ENCODE measurements at places on chromosomes 1 and 21.

DNA sequence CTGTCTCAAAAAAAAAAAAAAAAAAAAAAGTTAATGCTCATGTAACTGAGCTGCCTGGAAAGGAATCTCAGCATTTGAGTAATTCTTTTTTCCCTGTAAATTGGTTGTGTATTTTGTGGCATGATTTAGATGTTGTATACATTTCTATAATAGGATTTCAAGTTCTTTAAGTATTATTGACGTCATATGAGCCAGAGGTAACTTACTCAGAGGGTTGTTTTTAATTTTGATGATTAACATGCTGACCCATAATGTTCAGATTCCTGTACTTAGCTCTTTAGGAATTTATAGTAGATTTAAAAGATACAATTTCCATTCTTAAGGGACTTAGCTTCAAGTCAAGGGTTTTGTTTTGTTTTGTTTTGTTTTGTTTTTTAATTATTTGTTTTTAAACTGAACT lies 120.4 kb downstream of the CACHD1 start:
- no peak for DNase-seq

DNA sequence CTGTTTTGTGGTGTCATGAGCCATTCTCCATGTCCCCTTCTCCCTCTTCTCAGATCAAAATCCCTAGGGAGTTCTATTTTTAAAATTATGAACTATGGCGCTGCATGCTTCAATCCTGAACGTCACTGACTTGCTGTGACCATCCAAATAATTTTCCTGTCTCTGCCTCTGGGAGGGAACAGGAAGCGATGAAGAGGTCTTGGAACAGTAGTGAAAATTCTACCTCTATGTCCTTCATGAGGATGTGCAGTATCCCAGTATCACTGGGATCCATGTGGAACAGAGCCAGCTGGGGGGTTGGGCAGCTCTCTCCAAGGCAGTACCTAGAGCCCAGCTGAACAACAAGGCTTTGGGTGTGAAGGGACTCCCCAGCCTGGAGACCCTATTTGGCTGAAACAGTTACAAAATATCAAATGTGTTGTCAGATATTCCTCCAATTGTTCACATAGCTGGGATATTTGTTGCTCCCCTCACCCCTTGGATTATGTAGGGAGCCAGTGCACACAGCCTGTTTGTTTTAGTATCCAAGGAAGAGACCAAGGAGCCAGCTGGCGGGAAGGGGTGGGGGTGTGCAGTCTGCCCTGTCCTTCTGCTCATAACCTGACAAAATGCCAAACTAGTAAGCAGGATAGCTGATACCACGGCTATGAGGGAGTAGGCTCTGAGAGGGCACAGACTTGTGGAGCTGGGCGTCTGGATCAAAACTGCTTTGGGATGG lies 7.6 kb downstream of the DCLRE1B start:
- no peak for DNase-seq

DNA sequence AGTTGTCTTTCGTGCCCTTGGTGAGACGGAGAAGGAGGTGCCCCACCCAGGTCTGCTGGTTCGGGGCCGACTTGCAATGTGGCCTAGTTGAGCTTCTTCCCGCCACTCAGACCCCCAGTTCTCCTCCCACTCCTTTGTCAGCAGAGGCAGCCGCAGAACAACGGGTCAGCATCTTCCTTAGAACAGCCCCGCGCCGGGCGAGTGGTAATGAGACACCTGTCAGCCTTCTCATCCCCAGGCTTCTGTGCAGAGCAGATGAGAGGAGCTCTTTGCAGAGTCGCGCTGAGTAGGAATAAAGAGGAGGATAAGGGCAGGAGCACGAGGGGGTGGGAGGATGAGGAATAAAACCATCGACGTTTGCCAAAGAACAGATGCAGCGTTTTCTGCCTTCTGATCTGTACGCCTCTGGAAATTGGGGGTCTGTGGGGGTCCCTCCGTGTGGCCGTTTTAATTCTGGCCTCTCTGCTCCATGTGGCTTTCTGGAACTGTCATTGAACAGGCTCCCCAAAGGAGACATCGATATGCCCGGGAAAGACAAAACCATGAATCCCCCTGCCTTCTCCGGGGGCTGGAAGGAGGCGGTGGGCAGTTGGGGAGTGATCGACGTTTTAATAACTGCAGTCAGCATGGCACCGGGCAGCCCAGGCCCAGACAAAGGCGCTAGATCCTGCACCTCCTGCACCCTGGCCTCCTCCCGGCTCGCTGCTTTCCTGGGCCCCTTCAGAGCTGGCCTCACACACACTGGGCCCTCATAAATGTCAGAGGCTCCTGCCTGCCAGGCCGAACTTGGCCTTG lies 27.5 kb upstream of the IGSF21 start:
- DNase-seq: peak; percentile 44

- no peak for DNase-seq
Observed at GRCh38 chr1:166084613-166085012, 82.2 kb downstream of the FAM78B start.

GRCh38 chr1:235503403-235504121 lies 690 bp downstream of the B3GALNT2 start:
- peak; percentile 55 for DNase-seq

DNA sequence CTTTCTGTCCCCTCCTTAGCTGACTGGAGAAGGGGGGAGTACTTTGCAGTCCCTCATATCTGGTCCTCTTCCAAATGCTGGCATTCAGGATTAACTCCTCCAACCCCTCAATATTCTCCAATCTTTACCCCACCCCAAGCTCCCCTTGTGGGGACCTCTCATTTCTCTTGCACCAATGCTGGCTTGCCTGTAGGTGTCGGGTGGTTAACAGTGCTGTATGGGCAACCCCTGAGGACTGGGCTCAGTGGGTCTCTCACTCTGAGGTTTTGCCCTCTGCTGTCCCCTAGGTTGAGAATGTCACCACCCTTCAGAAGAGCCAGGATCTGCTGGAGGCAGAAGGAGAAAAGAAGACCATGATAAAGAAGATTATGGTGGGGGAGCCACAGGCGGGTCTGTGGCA lies 27.0 kb downstream of the MROH7 start:
- no peak for DNase-seq

DNA sequence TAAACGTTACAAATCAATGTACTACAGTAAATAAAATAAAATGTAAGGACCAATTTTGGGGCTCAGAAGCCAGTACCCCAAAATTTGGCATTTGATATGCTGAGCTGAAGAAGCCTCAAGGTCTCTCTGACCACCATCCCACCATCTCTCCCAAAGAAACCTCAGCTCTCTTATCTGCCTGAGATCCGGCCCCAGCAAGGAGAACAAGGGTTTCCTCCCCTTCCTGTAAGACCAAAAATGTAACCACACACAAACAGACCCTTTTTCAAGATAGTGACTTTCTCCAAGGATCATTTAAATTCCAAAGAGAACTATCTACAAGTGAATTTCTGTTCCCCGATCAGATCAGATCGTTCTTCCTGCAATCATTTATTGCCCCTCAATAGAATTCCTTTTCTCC lies 68.1 kb upstream of the SLC45A1 start:
- DNase-seq: no peak

GRCh38 chr1:183194527-183195141 lies 8.6 kb downstream of the LAMC2 start:
- DNase-seq: no peak

DNA sequence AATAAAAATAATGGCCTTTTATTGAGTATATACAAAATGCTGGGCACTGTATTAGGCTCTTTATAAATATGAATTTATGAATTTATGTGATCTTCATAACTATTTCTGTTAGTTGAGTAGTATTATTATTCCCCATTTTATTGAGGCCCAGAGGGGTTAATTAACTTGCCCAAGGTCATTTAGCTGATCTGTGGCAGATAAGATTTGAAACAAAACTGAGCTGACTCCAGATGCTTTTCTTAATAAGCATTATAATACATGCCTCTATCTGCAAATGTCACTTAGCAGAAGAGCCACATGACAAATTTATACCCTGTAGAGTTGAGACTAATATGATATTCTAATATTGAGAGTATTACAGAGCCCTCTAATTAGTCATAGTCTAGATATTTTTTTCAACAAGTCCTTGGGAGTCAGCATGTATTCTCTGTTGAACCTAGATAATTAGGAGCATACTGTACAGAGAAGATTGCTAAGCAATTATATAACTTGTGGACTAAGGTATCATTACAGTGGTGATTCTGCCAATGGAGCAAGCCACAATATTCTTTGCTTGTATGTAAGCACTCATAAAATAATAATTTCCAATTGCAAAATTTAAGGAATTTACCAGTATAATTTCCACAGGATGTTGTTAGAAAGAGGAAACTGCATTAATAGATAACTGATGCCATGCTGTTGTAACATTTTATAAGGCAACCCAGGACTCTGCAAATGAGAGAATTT lies 112.0 kb downstream of the LRRC40 start:
- no peak for DNase-seq

DNA sequence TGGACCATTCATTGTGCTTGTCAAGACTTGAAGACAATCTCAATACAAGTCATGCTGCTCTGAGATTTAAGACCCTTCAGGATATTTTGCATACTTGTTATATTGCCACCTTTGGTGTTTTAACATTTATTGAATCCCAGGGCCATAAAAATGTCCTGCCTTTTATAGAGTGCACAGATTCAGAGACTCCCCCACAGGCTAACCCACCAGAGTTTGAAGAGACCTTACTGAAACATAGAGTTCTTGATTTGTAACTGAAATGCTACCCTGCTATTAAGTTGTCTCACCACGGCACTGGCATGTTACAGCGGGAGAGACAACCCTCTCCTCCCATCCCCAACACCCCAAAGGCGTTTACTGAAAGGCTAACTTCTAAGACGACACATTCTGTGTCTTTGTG lies 313.9 kb upstream of the USP24 start:
- no peak for DNase-seq

DNA sequence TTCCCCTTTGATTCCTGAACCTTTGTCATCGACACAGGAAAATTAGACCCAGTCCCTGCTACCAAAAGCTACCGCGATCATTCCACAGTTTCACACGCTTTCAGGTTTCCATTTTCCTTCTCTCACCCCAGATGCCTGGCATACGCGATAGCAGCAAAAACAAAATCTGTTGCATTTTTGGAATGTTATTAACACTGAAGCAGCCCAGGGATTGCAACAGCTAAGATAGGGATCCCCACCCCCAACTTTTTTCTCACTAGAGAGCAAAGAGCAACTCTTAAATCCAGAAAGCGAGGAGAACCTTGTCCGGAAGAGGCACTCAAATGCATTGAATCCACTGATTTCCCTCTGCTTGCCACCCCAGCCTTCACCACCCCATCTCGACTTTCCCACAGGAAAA lies 8.9 kb downstream of the OVAAL start:
- DNase-seq: no peak

- no peak for DNase-seq
Observed at GRCh38 chr21:37263827-37264600, 3.1 kb downstream of the VPS26C start.

- DNase-seq: no peak
Observed at GRCh38 chr1:91653183-91653582, 152.5 kb downstream of the CDC7 start.

DNA sequence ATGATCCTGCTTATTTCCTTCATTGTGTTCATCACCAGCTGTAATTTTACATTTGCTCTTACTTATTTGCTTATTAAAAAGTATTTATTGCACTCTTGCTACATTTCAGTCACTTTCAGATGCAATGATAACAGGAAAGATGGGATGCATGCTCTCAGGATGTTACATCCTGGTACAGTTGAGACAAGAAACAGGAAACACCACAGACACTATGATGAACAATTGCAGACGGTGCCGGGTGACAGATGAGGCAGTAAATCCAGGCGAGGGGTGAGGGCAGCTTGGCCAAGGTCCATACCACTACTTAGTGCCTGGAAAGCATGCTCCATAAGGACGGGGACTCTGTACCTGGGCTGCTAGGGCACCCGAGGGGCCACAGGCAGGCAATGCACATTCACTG lies 156.6 kb upstream of the RAB4A start:
- no peak for DNase-seq

GRCh38 chr1:31672986-31673385 lies 28.3 kb upstream of the PEF1 start:
- no peak for DNase-seq

DNA sequence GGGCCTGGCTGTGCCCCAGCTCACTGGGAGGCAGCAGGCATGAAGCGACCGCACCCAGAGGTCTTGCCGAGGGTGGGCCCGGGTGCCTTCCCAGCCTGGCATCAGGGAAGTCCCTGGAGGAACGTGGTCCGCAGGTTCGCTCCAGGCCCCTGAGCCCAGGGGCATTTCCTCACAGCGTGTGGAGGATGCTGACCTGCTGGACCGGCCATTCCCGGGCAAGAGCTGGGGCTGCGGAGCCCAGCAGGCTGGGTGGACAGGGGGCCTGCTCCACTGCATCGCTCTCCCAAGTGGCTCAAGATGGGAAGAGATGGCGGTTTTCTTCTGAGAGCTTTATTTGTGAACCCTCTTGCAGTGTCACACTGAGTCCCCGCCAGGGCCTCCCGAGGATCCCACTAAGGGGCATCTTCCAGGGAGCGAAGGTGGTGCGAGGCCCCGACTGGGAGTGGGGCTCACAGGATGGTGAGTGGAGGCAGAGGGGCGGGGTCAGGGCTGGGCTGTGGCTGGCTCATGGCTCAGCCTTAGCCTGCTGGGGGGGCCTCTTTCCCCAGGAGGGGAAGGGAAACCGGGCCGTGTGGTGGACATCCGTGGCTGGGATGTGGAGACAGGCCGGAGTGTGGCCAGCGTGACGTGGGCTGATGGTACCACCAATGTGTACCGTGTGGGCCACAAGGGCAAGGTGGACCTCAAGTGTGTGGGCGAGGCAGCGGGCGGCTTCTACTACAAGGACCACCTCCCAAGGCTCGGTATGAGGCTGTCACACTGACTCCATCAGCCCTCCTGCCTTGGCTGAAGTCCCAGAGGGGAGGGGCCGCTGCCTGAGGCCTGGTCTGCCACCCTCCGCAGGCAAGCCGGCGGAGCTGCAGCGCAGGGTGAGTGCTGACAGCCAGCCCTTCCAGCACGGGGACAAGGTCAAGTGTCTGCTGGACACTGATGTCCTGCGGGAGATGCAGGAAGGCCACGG lies 7.2 kb upstream of the MMP23B start:
- no peak for DNase-seq

DNA sequence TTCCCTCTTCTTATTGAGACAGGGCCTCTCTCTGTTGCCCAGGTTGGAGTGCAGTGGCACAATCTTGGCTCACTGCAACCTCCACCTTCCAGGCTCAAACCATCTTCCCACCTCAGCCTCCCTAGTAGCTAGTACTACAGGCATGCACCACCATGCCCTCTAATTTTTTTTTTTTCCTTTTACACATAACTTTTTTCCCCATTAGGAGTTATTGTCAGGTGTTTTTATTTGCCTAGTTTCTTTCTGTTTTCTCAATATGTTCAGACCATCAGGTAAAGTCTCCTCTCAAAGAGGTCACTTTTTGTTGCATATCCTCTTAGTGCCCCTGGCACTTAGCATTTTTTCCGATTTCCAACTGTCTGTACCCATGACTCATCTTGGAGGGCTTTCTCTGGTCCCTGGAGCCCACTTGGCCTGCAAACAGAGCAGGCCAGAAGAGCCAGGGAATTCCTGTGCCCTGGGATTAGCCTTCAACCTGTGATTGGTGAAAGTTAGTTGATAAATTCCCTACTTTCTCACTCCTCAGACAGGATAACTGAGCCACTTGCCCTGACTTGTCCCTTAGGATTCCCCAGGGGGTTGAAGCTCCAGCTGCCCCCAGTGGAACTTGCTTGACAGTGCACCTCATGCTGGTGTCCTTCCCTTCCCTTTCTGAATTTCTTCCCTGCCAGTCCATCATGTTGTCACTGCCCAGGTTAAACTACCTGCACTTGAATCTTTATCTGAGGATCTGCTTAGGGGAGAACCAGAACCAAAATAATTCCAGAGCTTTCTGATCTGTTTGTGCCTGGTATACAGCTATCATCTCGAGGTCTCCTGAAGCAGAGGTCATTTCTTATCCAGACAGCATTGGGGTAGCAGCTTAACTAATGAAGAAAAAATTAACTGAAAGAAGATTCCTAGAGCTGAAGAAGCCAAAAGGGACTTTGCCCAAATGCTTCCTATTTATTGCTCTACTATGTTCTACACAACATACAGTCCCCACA lies 2.4 kb downstream of the NTPCR start:
- peak; percentile 7 for DNase-seq

Measured in NCI-H2227 treated with DMSO at 0.1 percent for 48 hours (cell line).